Activated CD4-positive, alpha-beta T cell treated with anti-CD3 and anti-CD28 coated beads, Interleukin-2, amount 10 ng/mL, durations not matched to agents 7 days and 5 days (primary cell): ENCODE measurements at places on chromosomes 5 and 9. TPM values are rescaled to one million over a fixed set of nuclear protein-coding genes. Genes with fewer than 3 reads are reported as not detected.

DOLPP1 gene
- 19.6 TPM for total RNA-seq

NUTM2F gene
- not detected for total RNA-seq

ENTPD2 gene
- not detected for total RNA-seq

DNA sequence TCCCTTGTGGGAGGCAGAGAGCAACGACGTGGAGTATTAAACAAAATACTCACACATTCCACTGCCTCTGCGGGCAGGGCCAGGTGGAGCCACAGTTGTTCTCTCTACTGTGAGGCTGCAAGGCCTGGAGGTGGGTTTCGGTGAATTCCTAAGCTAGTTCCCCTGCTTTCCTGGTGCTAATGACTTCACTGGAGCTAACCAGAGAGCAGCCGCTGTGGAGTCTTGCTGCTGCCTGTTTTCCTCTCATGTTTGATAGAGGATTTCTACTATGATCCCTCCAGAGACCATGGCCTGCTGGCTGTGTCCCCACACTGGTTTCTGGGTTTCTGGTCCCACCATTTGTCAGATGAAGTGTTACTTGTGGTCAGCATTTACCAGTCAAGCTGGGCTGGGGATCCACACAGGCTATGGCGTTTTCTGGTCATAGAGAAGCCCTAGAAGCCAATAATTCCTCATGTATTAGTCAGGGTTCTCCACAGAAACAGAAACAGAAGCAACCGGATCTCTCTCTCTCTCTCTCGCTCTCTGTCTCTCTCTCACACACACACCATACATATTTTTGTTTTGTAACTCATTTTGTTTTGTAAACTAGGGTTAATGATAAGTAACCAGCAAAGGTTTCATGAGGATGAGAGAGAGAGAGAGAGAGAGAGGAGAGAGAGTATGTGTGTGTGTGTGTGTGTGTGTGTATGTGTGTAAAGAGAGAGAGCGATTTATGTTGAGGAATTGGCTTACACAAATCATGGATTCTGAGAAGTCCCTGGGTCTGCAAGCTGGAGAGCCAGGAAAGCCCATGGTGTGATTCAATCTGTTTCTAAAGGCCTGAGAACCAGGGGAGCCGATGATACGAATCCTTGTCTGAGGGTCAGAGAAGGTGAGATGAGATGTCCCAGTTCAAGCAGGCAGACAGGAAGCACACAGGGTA, 403.0 kb downstream of the GADD45G start:
- H3K36me3 ChIP-seq = no peaks in the 10 kb centered on the region
- peaks cover 12% of the 10 kb centered on the region for H3K27me3 ChIP-seq
- no peak overlapping the region for H3K27ac ChIP-seq
- peaks cover 2% of the 10 kb centered on the region for H3K4me1 ChIP-seq
- H3K4me3 ChIP-seq = no peak overlapping the region
- no peak for DNase-seq

- H3K27me3 ChIP-seq = no peaks in the 10 kb centered on the region
- no peak for DNase-seq
- H3K4me3 ChIP-seq = no peak overlapping the region
- H3K36me3 ChIP-seq = peaks cover 52% of the 10 kb centered on the region
Observed at GRCh38 chr9:78311886-78312524, 15.1 kb downstream of the PSAT1 start.

DNA sequence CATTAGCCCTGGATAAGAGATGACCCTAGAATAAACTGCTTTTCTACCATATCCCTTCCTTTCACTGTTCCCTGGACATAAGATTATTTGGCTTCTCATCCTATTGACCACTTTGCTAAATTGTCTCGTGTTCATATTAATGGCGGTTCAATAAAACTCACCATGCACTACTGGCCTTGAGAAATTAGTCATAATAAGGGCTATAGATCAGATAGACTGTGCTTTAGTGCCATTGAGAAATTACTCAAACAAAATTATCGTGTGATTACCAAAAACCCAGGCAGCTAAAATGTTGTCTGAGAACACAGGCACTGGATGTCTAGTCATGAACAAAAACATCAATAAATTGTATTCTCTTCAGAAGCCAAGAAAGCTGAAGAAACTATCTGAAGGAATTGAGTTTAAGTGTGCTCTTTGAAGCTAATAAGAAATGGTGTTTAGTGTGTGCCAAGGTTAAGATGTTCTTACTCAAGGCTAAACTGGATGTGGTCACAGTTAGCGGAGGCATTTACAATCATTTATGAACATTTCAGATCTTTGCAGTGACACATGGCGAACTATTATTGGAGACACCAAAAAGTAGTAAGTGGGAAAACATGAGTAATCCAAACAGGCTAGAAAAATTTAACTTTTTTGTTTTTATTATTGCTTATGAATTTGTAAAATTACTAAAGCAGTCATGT, 460.4 kb upstream of the RORB start:
- H3K4me3 ChIP-seq = no peak overlapping the region
- no peaks in the 10 kb centered on the region for H3K36me3 ChIP-seq
- H3K27ac ChIP-seq = no peak overlapping the region
- peaks cover 3% of the 10 kb centered on the region for H3K4me1 ChIP-seq

GRCh38 chr5:36728697-36729543, 122.5 kb downstream of the SLC1A3 start:
- H3K27ac ChIP-seq = no peak overlapping the region
- H3K4me1 ChIP-seq = peaks cover 14% of the 10 kb centered on the region
- H3K36me3 ChIP-seq = no peaks in the 10 kb centered on the region
- peaks cover 2% of the 10 kb centered on the region for H3K27me3 ChIP-seq
- H3K4me3 ChIP-seq = no peak overlapping the region

DNA sequence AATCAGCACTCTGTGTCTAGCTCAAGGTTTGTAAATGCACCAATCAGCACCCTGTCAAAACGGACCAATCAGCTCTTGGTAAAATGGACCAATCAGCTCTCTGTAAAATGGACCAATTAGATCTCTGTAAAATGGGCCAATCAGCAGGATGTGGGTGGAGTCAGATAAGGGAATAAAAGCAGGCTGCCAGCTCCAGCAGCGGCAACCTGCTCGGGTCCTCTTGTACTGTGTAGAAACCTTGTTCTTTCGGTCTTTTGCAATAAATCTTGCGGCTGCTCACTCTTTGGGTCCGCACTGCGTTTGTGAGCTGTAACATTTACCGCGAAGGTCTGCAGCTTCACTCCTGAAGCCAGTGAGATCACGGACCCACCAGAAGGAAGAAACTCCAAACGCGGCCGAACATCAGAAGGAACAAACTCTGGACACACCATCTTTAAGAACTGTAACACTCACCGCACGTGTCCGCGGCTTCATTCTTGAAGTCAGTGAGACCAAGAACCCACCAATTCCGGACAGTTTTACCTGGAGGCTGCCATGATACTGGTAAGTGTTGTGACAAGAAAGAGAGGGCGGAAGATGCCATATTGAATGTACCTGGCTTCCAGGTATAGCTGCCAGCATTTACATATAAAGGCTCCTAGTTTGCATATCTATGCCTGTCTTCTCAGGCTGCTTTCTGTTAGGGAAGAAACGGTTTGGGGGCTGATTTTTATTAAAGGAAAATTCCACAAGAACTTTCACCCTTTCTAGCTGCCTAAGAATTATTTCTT, 758.5 kb upstream of the CTNND2 start:
- H3K36me3 ChIP-seq = no peaks in the 10 kb centered on the region
- H3K4me3 ChIP-seq = no peak overlapping the region
- H3K27ac ChIP-seq = no peak overlapping the region
- no peaks in the 10 kb centered on the region for H3K27me3 ChIP-seq

DNA sequence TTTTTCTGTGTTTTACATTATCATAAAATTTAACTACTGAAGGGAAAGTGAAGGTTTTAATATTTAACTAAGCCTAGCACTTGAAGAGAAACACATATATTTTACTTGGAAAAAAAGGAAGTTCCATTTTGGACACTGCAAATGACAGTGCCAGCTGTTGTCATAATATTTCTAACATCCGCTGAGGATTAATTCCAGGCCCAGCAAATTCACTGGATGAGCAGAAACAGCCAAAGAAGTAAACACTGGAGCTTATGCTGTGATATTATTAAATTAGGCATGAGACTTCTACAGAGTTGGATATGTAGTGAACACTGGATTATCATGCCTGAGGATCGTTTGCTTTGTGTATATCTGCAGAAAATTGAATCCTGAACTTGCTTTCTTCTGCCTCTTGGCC, 67.6 kb downstream of the GHR start:
- no peaks in the 10 kb centered on the region for H3K4me1 ChIP-seq
- H3K36me3 ChIP-seq = no peaks in the 10 kb centered on the region
- no peak overlapping the region for H3K4me3 ChIP-seq
- H3K27ac ChIP-seq = no peak overlapping the region
- no peaks in the 10 kb centered on the region for H3K27me3 ChIP-seq

GRCh38 chr5:124310453-124310852, 436.0 kb downstream of the ZNF608 start:
- no peak overlapping the region for H3K27ac ChIP-seq
- H3K36me3 ChIP-seq = no peaks in the 10 kb centered on the region
- H3K4me3 ChIP-seq = no peak overlapping the region
- no peaks in the 10 kb centered on the region for H3K27me3 ChIP-seq
- H3K4me1 ChIP-seq = no peaks in the 10 kb centered on the region
- DNase-seq = no peak

DNA sequence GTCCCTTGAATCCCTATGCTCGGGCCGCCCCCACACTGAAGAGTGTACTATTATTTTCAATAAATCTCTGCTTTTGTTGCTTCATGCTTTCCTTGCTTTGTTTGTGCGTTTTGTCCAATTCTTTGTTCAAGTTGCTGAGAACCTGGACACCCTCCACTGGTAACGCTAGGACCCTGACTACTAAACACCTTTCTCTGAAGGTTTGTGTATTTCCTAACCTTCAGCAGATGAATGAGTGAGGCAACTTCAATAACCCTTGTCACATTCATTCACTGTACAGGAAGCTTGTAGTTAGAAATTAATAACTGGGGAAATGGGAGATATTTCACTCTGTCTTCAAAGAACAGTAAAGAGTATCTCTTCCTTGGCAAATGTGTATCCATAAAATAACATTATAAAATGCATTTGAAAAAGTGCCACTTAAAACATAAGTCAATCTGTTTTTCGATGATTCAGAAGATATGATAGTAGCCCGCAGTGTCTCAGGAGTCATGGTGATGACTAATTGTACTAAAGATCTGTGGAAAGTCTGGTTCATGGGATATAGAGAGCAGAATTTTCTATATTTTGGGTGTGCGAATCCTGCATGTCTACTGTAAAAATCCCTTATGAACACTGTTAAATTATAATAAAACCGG, 43.2 kb upstream of the ANKH start:
- no peak overlapping the region for H3K4me3 ChIP-seq
- no peak for DNase-seq
- H3K27me3 ChIP-seq = peaks cover 3% of the 10 kb centered on the region
- no peaks in the 10 kb centered on the region for H3K4me1 ChIP-seq
- no peaks in the 10 kb centered on the region for H3K36me3 ChIP-seq

- no peak for DNase-seq
- H3K4me3 ChIP-seq = no peak overlapping the region
- no peaks in the 10 kb centered on the region for H3K4me1 ChIP-seq
- H3K27ac ChIP-seq = no peak overlapping the region
- no peaks in the 10 kb centered on the region for H3K27me3 ChIP-seq
Observed at GRCh38 chr5:53133020-53133419, 23.5 kb upstream of the MOCS2 start.

- H3K27ac ChIP-seq = no peak overlapping the region
- H3K36me3 ChIP-seq = peaks cover 2% of the 10 kb centered on the region
- no peak overlapping the region for H3K4me3 ChIP-seq
- H3K4me1 ChIP-seq = peaks cover 7% of the 10 kb centered on the region
- H3K27me3 ChIP-seq = peaks cover 36% of the 10 kb centered on the region
Observed at GRCh38 chr9:70040376-70040903, 3.2 kb upstream of the MAMDC2 start.
